ENCODE measurements at places on chromosomes 4 and X. TPM values are rescaled to one million over a fixed set of nuclear protein-coding genes. Genes with fewer than 3 reads are reported as not detected.

The PITX2 gene
- total RNA-seq: not detected

The VCX3B gene
- not detected for total RNA-seq

The SLC10A4 gene
- total RNA-seq: 0.18 TPM

The DNAAF6 gene
- total RNA-seq: not detected

The SERTM2 gene
- not detected for total RNA-seq

The RAB33B gene
- total RNA-seq: 13.8 TPM

The CABS1 gene
- not detected for total RNA-seq

The CCDC110 gene
- 3.7 TPM for total RNA-seq

The COQ2 gene
- total RNA-seq: 9.3 TPM

The CDKL2 gene
- total RNA-seq: 4.2 TPM

The GABRE gene
- total RNA-seq: 1.0 TPM

The FREM3 gene
- not detected for total RNA-seq

The ARMCX1 gene
- 36.0 TPM for total RNA-seq

The MAGEB17 gene
- total RNA-seq: not detected

The ZNF630 gene
- 2.1 TPM for total RNA-seq

The MAGEA11 gene
- not detected for total RNA-seq

The AMTN gene
- total RNA-seq: not detected

The GAGE1 gene
- not detected for total RNA-seq

The GAGE12E gene
- total RNA-seq: not detected

The PCDH10 gene
- total RNA-seq: 30.5 TPM

The MAOA gene
- 3.4 TPM for total RNA-seq

The RNF212 gene
- 9.1 TPM for total RNA-seq

The COL25A1 gene
- 0.45 TPM for total RNA-seq

The PABPC4L gene
- 4.3 TPM for total RNA-seq

The KLKB1 gene
- 0.17 TPM for total RNA-seq

The SPANXN1 gene
- not detected for total RNA-seq

The FNIP2 gene
- 20.7 TPM for total RNA-seq

The GPRIN3 gene
- total RNA-seq: 0.10 TPM

The PROM1 gene
- total RNA-seq: 0.10 TPM

The SPIN4 gene
- total RNA-seq: 3.8 TPM

The HSD17B13 gene
- not detected for total RNA-seq

The MAGEH1 gene
- 25.7 TPM for total RNA-seq

The ARX gene
- total RNA-seq: not detected

The SATL1 gene
- total RNA-seq: 0.15 TPM

The SCD5 gene
- total RNA-seq: 22.6 TPM

The STATH gene
- not detected for total RNA-seq

The SHROOM3 gene
- 29.2 TPM for total RNA-seq

The CT45A2 gene
- not detected for total RNA-seq

The DCX gene
- not detected for total RNA-seq
